Activated T-cell treated with anti-CD3 and anti-CD28 coated beads for 24 hours (primary cell): ENCODE measurements at places on chromosomes 4 and X.

- no peak for DNase-seq
Observed at GRCh38 chrX:133609166-133609565, 193.9 kb upstream of the GPC4 start.

DNA sequence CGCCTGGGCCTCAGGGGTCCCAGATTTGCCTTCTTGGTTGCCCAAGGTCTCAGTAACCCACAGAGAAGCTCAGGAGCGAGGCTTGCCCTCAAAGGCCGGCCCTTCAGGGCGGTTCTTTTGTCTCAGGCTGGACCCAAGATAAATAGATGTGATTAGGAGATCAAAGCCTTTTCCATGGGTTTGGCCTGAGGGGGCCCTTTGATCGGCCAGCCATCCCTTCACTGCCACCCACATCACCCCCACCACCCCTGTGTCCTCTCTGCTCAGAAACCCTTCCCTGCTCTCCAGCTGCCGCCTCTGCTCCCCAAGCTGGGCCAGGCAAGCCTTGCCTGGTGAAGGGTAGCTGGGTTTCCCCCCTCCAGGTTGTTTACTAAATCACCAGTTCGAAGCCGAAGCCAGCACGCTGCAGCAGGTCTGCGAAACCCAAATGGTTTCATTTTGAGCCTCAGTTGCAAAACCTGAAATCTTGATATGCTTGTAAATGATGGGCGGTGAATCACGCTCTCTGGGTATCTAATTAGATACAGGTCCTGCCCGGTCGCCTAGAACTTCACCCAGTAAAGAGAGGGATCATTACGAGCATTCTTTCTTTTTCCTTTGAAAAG lies 202.6 kb upstream of the BCOR start:
- no peak for DNase-seq

- no peak for DNase-seq
Observed at GRCh38 chr4:26462874-26463273, 27.4 kb downstream of the CCKAR start.

GRCh38 chr4:135368831-135369230 lies 1167.2 kb upstream of the PABPC4L start:
- no peak for DNase-seq

DNA sequence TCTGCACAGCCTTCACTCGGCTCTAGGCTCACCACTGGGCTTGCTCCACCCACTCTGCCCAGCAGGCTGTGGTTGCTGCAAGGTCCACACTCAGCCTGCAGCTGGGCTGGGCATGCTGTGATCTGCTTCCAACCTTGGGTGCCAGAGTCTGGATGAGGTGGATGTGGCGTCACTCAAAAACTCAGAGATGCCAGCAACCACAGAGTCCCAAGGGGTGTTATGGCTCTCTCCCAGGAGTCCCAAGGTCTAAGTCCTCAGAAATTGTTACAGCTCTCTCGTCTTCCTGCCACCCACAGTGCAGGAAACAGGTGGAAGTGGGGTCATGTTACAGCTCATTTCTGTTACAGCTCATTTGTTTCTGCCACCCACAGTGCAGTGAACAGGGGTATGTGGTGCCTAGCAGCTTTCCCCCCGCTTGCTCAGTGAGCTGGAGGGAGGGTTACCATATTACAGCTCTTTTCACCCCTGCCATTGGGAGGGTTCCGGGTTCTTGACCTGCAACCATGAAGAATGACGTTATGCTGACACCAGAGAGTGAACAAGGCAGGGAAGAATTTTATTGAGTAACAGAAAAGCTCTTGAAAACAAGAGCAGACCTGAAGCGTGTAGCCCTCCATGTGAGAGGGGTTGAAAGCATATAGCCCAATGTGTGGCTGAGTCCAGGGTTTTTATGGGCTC lies 893.9 kb downstream of the PCDH7 start:
- no peak for DNase-seq

GRCh38 chr4:20641976-20642375 lies 58.3 kb upstream of the PACRGL start:
- DNase-seq = no peak

DNA sequence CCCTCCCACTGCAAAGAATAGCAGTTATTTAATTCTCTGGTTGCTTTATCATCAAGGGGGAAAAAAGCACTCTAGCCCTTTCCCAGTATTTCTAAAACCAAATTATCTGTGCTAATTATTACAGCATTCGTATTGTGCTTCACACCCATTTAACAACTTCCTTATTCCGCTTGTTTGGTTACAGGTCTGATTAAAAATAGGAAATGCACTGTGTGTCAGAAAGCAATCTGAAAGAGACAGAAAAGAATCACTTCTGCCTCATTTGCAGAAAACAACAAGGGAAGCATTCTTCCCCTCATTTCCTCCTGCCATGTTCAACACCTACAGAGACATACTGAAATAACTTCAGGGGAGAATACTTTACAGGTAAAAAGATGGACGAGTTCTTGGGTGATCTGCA lies 114.9 kb upstream of the MAP3K15 start:
- DNase-seq = no peak

DNA sequence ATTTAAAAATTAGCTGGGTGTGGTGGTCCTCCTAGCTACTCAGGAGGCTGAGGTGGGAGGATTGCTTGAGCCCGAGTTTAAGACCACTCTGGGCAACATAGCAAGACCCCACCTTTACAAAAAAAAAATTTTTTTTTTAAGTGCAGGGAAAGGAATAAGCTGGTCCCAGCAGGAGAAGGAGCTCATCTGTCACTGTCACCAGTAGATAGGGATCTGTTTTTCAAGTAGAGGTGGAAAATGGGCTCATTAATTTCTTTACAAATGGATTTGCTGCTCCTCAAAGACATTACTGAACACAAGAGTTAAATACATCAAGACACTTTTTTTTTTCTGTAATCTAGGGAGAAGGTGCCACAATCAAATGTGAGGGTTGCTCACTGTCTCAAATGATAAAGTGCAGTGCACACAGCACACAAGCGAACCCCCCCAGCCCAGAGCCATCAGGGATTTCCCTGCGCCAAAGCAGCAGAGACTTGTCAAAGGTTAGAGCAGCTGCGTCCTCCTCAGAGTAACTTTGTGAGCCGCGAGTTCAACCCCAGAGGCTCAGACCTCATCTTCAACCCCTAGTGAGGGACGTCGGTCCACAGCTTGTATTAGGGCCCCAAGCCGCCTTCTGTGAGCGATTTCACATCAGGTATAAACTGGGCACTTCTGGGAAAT lies 14.3 kb upstream of the MTNR1A start:
- no peak for DNase-seq

GRCh38 chr4:114527637-114528036 lies 71.0 kb upstream of the UGT8 start:
- no peak for DNase-seq

- no peak for DNase-seq
Observed at GRCh38 chrX:7330556-7330955, 182.6 kb upstream of the PUDP start.

- DNase-seq = no peak
Observed at GRCh38 chrX:108211301-108211700, 119.7 kb downstream of the ATG4A start.

DNA sequence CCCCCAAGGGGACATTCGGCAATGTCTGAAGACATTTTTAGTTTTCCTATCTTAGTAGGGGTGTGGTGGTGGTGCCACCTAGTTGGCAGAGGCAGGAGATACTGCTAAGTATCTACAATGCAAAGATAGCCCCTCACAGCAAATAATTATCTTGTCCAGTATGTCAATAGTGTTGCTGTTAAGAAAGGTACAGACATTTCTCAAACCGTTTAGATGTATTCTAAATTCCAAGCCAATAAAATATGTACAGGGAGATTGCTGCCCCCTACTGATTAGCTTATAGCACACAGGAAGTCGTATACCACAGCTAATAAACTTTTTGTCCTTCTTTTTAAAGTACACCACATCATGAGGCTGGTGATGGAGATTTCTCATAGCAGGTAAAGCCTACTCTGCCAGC lies 260.5 kb downstream of the TMA16 start:
- DNase-seq = no peak

GRCh38 chr4:156906325-156906724 lies 65.3 kb downstream of the PDGFC start:
- DNase-seq = no peak

GRCh38 chr4:164596927-164597326 lies 157.0 kb upstream of the SMIM31 start:
- no peak for DNase-seq

- no peak for DNase-seq
Observed at GRCh38 chr4:76950956-76951671, 1.6 kb downstream of the SEPTIN11 start.

DNA sequence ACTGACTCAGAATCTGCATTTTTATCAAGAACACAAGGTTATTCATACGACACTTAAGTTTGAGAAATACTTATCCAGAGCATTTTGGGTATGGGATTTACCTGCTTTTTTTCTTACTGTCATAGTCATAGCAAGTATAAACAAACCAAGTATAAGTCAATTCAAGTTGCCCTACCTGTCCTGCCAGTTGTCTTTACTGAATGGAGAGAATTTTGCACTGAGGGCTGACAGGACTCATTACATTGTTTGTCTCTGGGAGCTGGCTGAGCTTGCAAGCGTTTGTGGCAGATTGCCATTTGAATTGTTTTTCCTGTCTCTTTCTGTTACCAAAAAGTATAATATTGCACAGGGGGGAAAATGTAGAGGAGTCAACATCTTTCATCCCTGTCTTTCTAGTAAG lies 278.9 kb upstream of the MAGEC2 start:
- DNase-seq = no peak

DNA sequence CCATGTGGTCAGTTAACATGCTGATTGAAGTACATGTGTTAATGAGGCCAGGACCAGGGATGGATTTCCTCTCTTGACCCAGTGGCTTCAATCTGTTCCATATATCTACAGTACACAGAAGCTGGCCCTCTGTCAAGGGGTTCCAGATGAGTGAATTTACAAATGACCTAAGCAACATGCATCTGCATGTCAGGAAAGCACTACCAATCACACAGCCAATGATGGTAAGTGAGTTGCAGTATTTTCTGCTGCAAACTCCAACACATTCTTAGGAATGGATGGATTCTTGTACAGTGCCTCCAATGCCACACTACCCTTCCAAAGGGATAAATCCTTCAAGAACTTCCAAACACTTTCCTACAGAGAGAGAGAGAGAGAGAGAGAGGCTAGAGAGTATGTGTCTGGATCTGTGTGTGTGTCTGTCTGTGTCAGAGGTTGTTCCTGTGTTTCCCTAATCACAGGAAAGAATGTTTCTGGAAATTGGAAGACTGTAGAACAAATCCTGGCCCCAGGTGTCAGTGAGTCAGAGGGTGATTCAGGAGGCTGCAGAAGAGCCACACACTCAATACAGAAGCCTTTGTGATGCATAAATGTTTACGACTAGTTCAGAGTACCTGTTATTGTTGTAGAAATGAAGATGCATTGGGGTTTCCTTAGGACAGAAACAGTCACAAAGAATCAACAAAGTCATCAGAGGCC lies 107.5 kb downstream of the GUCY2F start:
- no peak for DNase-seq

GRCh38 chrX:46849933-46850332 lies 13.1 kb downstream of the RP2 start:
- DNase-seq = no peak

GRCh38 chrX:72402614-72403013 lies 96.9 kb upstream of the CITED1 start:
- DNase-seq = no peak

- no peak for DNase-seq
Observed at GRCh38 chr4:24370421-24370820, 213.9 kb downstream of the DHX15 start.

DNA sequence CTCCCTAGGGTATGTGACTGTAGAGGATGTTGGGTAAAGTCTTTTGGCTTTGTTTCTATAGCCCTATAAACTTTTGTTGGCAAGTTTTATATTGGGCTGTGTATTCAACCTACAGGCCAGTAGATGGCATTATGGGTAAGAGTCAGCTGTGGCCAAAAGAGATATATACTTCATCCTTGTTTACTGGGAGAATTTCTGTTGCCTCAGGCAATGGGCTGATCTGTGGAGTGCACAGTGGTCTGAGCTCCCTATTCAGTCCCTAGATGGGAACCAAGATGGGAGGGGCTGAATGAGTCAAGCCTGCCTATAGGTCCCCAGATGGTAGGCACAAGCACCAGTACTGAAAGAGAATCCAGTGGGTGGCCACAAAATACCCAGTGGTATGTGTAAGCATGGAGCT lies 580.6 kb downstream of the EPHA5 start:
- no peak for DNase-seq

- DNase-seq = peak; percentile 54
Observed at GRCh38 chrX:153582896-153583295, 16.0 kb downstream of the CCNQ start.

GRCh38 chrX:9370893-9371292 lies 94.0 kb upstream of the TBL1X start:
- DNase-seq = no peak

GRCh38 chr4:646460-646859 lies 21.1 kb downstream of the PDE6B start:
- DNase-seq = peak; percentile 15

DNA sequence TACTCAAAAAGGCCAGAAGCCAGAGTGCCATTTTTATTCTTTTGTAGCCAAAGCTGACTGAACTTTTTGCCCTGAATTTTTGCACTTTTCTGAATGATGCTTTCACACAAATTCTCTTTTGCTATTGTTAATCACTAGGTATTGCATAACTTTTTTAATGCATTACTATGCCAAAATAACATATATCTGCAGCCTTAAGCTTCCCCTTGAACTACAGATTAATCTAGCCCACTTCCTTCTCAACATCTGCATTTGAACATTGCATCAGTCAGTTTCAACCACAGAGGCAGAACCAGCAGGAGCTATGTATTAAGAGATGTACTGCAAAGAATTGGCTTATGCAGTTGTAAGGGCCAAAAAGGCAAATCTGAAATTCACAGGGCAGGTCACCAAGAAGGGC lies 197.6 kb upstream of the GYPA start:
- DNase-seq = no peak

- DNase-seq = no peak
Observed at GRCh38 chr4:37770016-37770415, 56.5 kb upstream of the PGM2 start.

DNA sequence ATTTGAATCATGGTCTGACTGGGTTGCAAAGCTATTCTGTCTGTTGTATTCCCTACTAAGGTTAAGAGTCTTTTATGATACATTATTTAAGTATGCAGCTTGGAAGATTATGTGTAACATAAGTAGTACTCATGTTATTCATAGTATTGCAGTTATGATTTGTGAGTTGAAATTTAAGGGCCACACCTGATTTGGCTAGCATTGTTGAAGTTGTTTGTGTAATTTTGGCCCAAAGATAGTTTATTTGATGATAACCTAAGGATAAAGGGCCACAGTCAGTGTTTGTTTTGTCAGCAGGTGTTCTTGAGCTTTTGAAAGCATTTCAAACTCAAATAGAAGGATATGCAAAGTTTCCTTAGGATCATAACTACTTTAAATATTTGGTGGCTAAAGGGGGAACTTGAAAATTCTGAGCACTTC lies 38.9 kb downstream of the NUDT9 start:
- no peak for DNase-seq
